ENCODE measurements at places on chromosomes 3 and 15.
A peak's percentile ranks its signal among the peaks of the same experiment; 100 is the strongest.

DNA sequence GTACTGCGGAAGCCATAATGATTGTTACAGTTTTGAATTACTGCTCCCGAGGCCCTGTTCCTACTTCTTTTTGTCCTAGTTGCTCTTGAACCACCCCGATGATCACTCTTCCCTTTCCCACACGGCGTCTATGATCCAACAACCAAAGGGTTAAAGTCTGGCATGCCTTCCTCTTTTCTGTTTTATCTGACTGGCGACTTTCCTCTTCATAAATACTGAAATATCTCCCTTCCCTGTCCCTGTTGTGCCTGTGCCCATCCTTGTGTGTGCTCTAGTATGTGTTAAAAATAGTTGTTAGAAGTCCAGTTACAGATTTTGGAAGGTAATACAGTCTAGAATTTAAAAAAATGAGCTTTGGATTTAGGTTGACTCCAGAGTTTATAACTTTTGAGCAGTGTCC is 83.6 kb downstream of the AKAP13 start:
- DNase-seq: no peak

GRCh38 chr3:133872781-133873180 is 22.9 kb downstream of the RAB6B start:
- no peak for DNase-seq

DNA sequence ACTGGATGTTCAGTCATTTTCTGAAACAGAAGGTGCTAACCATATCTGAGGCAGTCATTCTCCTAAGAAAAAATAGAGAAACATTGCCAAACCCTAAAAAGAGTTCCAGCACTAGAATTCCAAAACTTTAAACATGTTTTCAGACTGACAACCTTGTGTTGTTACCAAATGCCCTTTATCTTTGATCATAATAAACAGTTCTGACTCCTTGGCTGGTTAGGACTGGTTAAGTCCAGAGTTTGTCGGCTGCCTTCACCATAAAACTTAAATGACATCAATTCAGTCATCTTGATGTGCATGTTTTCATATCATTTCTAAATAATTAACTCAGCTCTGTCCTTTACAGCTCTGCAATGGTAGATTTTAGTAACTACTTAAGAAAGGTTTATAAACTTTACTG is 68.0 kb downstream of the COL8A1 start:
- no peak for DNase-seq

GRCh38 chr15:101000271-101000681 is 81.1 kb downstream of the LRRK1 start:
- no peak for DNase-seq

- DNase-seq: peak; percentile 83
Observed at GRCh38 chr15:76994971-76995945, at the start of gene PSTPIP1. Gene PSTPIP1 (plus strand): TSS chr15:76995126. CDS start chr15:76995574, 448 bp downstream.

DNA sequence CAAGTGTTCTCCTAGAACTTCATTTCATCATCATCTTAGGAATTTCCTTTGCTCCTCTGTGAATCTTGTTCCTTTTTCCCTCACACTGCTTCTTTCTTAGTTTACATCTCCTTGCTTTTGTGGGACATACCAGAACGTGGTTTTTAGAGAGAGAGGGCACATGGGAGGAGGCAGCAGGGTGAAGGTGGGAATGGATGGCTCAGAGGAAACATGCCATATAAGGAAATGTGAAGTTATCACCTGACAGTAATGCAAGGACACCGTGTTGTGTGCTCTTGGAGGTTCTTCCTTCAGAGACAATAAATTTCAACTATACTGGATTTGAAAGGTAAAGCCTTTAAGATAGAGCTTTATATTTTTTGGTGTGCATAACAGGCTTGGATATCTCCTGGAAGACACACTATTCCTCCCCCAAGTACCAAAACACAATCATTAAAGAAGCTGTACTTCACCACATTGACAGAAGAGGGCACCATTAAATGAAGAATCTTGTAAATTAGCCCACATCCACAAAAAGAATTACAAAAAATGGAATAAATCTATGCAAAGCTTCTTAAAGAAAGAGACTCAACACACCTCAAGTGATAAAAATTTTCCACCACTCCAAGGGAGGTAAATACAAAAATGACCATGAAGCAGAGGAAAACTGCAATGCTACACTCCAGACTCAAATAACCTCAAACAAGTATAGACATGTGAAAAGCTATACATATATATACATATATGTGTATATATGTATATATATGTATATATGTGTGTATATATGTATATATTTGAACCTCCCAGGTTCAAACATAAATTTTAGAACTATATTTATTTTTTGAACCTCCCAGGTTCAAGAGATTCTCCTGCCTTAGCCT is 26.1 kb downstream of the RPL39L start:
- DNase-seq: no peak

- DNase-seq: no peak
Observed at GRCh38 chr3:18234717-18235335, 190.3 kb downstream of the SATB1 start.

GRCh38 chr15:64596701-64597476 is 136.5 kb downstream of the ZNF609 start:
- peak; percentile 80 for DNase-seq

DNA sequence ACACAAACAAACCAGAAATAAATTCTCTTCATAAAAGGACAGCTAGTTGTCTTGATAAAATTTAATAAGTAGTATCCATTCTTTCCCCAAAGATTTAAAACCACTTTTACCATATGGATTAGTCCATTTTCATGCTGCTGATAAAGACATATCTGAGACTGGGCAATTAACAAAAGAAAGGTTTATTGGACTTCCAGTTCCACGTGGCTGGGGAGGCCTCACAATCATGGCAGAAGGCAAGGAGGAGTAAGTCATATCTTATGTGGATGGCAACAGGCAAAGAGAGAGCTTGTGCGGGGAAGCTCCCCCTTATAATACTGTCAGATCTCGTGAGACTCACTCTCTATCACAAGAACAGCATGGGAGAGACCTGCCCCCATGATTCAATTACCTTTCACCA is 38.7 kb downstream of the C2CD4B start:
- DNase-seq: no peak

- DNase-seq: peak; percentile 69
Observed at GRCh38 chr3:178385280-178385952, 150.8 kb upstream of the KCNMB2 start.

DNA sequence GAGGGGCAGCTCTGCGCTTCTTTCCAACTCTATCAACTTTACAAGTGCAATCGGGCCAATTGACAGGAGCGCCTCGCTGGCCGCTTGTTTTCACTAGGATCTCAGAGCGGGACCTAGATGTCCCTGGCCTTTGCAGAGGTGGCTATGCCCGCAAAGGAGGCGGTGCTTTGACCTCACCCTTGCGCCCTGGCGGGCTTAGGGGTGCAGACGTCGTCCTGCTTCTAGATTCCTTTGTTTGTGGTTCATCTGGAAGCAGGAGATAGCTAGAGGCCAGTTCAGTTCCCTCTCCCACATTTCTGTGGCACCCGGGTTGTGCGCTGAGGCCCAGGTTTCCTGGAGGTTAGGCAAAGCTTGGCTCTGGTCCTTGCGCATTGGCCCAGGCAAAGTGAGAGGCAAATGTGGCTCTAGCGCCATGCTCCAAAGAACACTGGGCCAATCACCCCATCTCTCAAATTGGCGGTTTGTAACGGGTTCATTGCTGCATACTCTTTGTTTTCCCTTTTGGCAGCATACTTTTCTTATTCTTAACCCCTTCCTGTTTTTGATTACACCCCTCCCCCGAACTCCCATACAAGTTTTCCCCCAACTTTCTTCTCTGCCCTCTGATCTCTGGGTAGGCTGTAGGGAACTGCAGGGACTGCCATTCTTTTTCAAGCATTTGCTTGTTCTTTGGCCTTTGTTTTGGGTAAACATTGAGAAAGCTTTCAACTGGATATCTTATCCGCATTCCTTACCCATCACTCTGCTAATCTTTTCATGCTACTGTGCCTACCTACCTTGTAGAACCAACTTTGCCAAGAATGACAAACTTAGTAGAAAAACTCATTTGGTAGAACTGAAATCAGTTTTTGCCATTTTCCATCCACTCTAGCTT is 1.4 kb downstream of the PPM1L start:
- DNase-seq: peak; percentile 12

- DNase-seq: no peak
Observed at GRCh38 chr15:95681836-95682544, 648.5 kb upstream of the NR2F2 start.

- DNase-seq: no peak
Observed at GRCh38 chr3:64612082-64612860, 75.5 kb downstream of the ADAMTS9 start.

DNA sequence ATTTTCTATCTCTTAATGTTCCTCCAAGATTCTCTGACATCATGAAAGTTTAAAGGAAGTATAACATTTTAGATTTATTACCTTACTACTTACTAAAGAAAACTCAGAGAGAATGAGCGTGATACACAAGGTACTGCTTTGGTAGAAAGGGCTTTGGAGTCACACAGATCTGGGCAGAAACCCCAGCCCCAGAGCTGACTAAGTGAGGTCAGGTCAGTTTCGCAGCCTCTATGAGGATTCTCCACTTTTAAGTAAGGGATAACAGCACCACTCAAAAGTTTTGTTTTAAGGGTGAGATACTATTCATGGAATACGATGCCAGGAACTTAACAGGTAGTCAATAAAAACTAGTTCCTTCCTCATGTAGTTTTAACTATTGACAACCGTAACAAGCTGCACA is 76.1 kb downstream of the CLDN11 start:
- DNase-seq: no peak

GRCh38 chr3:123984957-123985356 is 7.0 kb downstream of the ROPN1 start:
- no peak for DNase-seq

- no peak for DNase-seq
Observed at GRCh38 chr3:186786922-186787321, 3.5 kb downstream of the EIF4A2 start.

- no peak for DNase-seq
Observed at GRCh38 chr15:66650433-66650832, 51.6 kb upstream of the SMAD6 start.

DNA sequence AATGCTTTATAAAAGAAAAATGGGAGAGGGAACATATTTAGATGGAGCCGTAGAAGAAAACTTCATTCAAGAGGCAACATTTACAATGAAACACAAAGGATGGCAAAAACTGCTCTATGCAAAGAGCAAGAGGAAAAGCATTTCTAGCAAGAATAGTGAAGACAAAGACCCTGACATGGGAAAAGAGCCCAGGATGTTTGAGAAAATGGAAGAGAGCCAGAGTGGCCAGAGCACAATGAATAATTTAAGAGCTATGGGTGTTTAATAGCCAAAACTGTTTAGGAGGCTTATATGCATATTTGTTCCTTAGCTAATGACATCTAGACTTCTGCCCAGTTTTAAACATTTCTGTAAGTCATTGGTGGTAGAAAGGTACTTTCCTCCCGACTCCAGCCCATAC is 25.4 kb upstream of the SEMA6D start:
- DNase-seq: no peak

DNA sequence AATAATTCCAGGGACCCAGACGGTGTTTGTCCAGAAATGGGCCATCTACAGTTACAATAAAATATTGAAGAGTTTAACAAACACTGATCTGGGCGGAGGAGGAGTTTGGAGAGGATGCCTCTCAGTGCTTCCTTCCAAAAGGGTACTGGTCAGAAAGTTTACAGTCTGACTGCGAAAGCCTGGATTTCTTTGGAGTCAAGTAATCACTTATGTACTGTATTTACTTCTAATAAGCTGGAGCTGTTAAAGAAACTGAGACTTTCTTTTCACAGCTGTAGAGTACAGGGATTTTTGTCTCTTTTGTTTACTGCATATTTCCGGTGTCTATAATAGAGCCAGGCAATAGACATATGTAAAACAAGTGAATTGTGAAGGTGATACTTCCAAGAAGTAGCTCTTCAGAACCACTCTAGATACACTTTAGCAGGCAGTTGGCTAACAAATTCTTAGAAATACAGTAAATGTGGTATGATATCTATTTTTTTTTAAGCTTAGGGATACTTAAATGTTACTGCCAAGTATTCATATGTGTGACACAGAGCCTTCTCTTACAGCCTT is 22.1 kb upstream of the NEO1 start:
- DNase-seq: no peak

DNA sequence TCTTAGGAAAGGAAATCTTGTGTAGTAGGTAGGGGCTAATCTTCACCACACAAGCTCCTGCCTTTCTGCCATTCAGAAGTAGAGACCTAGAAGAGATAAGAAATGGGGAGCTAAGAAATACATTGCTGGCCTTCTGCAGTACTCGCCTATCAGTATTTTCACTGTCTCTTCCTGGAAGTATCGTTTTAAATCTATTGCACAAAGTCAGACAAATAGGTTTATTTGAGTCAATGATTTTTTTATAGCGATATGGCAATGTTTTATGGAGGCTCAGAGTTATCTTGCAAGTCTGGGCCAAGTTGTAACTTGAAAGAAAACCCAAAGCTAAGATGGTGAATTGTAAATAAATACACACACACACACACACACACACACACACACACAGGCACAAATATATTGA is 103.8 kb downstream of the PTPRG start:
- DNase-seq: no peak

- no peak for DNase-seq
Observed at GRCh38 chr3:195075199-195075940, 195.6 kb downstream of the XXYLT1 start.

GRCh38 chr3:29705906-29706844 is 425.3 kb downstream of the RBMS3 start:
- no peak for DNase-seq

DNA sequence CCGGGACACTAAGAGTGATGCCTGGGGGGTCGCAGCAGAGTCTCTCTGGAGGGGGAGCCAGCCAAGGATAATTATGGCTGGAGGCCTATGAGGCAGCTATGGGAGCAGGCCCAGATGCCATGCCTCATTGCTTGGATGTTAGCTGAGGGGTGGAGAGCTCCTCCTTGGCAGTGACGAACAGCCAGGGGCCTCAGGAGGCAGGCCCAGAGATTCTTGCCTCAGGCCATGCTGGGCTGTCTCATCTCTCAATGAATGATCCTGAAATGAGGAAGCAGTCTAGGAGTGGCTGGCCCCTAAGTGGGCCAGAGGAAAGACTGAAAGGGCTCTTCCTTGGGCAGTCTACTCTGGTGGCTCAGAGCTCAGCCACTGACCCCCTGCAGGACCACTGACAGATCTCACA is 21.3 kb downstream of the KIF9 start:
- no peak for DNase-seq

DNA sequence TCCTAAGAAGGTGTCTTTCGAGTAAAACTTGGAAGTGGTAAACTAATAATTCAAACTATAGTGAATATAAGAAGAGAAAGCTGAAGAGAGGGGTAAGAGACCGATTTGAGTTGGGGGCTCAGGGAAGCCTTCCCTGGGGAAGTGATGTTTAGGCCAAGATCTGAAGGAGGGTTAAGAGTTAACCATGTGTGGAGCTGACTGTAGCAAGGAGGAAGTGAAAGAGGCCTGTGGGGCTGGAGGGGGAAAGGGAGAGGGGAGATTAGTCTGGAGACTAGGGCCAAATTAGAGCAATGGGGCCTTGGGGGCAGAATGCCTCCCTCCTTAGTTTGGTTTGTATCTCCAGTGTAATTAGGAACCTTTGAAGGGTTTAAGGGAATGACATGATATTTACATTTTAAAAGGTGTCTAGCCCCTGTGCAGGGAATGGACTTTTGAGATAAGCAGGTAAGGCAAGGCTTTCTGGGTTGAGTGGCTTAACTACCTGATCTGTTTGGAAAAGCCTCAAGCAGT is 2.2 kb downstream of the ZNF592 start:
- DNase-seq: no peak
